CD4-positive, alpha-beta T cell treated with Interleukin-1 beta for 1 hour (primary cell): ENCODE measurements at places on chromosomes 3 and 15.

- DNase-seq: no peak
Measured at GRCh38 chr3:99646107-99646435, 7.7 kb downstream of the COL8A1 start.

GRCh38 chr15:59205839-59206622 lies 612 bp upstream of the LDHAL6B start:
- DNase-seq: no peak

DNA sequence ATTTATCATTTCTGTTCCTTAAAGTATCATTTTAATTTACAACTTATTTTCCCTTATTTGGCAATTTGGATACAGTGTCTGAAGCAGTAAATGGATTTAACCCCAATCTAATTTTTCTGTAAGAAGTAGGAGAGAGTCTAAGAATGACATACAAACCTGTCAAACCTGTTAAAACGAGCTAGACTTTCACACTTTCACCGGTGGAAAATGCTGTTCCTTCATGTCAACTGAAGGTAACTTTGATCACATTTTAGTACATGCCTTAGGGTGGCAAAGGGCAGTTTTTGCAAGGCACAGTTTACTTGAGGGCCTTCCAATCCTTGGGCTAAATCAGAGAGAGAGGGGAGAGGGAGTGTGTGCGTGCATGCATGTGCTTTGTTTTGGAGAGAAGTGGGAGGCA lies 221.4 kb downstream of the THSD4 start:
- no peak for DNase-seq

GRCh38 chr3:34483311-34483887 lies 685.0 kb downstream of the PDCD6IP start:
- DNase-seq: no peak

- no peak for DNase-seq
Measured at GRCh38 chr3:121661376-121661775, 673 bp upstream of the HCLS1 start.

GRCh38 chr3:54188176-54188791 lies 65.9 kb downstream of the CACNA2D3 start:
- no peak for DNase-seq

DNA sequence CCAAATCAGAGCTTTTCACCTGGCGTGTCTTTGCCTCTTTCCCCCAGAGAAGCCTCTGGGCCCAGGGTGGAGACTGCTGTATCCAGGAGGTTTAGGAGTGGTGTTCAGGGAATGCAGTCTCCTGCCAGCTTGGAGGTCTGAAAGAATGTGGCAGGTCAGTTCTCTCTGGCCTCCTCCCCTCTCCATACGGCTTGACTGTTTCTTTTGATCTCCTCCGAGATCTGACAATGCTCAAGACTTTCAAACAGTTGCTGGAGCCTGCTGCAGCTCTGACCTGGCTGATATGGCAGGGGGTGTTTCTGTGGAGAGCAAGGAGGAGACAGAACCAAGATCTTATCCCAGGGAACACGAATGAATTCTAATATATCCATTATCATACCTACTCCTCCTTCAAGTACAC lies 24.7 kb upstream of the TM4SF4 start:
- DNase-seq: no peak

DNA sequence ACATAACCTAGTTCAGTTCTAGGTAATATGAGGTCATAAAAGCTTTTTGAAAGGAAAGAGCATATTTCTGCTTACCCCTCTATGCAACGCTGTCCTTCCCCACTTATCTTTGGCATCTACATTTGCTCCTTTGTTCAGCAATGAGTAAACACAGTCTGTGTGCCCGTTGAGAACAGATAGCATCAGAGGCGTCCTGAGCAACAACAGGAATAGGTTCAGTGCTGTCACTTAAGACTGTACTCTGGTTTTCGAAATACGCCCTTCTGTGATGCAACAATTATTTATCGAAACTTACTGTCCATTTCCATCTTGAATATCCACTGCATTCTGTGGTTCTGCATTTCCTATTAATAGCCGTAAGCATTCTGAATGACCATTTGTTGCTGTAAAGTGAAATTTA lies 84.4 kb downstream of the BTD start:
- peak; percentile 16 for DNase-seq

DNA sequence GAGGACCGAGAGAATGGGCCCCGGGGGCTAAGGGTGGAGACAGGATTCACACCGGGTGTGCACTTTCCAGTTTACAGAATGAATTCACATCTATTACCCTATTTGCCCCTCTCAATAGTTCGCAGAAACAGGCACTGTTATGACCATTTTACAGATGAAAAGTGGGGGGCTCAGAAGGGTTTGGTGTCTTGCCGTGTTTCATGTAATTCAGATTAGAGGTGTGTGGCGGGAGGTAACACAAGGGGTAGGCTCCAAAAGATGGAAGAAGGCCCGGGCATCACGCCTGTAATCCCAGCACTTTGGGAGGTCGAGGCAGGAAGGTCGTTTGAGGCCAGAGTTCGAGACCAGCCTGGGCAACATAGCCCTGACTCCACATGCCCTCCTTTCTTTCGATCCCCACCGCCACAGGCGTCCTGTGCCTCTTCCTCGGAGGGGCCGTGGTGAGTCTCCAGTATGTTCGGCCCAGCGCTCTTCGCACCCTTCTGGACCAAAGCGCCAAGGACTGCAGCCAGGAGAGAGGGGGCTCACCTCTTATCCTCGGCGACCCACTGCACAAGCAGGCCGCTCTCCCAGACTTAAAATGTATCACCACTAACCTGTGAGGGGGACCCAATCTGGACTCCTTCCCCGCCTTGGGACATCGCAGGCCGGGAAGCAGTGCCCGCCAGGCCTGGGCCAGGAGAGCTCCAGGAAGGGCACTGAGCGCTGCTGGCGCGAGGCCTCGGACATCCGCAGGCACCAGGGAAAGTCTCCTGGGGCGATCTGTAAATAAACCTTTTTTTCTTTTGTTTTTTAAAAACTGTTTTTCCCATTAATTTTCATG lies 3.4 kb downstream of the DUOXA2 start:
- DNase-seq: no peak

GRCh38 chr15:88902846-88903245 lies 7.5 kb upstream of the HAPLN3 start:
- no peak for DNase-seq

DNA sequence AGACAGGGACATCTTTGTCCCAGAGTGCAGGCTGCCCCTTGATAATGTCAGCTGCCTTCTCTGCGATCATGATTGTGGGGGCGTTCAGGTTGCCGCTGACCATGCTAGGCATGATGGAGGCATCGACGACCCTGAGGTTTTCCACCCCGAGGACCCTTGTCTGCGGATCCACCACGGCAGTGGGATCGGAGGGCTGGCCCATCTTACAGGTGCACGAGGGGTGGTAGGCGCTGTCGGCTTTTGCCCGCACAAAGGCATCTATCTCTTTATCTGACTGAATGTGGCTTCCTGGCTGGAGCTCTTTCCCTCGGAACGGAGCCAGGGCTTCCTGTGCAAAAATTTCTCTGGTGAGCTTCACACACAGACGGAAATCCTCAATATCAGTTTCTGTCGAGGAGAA lies 28.4 kb downstream of the CHDH start:
- no peak for DNase-seq

- no peak for DNase-seq
Measured at GRCh38 chr3:133924041-133924440, 28.4 kb upstream of the RAB6B start.

DNA sequence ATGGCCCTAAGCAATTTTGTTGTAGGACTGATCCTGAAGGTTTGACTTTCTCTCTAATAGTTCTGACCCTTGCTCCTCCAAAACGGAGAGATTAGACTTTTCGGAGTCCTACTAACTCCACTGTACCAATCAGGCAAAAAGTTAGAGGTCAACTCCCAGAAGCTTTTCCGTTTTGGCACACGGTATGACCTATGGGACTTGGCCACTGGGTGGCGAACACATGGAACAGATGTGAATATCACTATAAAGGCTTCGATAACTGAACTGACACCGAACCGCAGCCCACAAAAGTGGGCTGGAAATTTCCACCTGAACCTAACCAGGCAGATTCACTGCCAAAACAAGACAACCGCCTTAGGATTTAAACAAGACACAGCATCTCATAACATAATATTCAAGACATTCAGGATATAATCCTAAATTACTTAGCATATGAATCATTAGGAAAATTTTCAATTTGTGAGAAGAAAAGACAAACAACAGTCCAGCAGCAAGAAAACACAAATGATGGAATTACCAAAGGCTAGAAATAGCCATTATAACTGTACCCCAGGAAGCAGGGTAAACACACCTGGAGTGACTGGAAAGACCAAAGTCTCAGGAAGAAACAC lies 12.2 kb upstream of the TM2D3 start:
- no peak for DNase-seq

DNA sequence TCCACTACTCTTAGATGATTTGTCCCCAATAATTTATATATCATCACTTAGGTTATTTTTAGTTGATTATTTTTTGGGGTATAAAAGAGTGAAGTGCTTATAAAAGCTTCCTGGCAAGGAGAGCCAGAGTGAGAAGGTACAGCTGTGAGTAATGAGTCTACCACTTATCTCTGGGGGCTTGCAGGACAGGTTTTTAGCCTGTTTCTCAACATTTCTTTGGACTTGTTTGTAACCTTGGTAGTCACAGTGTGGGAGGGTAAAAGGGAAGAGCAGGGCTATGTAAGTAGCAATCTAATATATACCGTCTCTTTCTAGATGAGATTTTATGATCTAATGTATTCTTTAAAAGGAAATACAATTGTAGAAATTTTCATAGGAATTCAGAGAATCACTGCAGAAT lies 321.3 kb upstream of the GOLIM4 start:
- no peak for DNase-seq

DNA sequence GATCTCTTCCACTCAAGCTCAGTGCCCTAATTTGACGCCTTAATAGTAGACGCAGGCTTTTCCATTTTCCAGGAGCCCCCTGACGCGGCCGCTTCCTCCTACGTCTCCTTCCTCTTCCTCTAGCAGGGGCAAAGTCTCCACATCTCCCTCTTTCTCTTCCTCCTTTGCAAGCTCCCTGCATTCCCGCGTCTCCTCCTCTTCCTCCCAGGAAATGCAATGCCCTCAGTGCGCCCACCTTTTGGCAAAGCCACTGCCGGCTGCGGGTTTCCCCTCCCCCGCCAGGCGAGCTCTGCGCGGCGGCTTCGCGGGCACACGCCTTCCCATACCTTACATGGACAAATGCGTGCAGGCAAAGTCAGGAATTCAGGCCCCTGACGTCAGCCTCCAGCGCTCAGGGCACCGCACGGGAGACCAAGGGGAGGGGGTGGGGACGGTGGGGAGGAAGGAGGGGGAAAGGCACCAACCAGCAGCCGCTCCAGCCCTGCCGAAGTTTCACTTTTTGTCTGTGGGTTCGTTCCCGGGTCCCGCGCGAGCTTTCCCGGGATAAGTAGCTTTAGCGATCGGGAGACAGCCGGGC lies 432 bp upstream of the LPP start:
- peak; percentile 48 for DNase-seq

DNA sequence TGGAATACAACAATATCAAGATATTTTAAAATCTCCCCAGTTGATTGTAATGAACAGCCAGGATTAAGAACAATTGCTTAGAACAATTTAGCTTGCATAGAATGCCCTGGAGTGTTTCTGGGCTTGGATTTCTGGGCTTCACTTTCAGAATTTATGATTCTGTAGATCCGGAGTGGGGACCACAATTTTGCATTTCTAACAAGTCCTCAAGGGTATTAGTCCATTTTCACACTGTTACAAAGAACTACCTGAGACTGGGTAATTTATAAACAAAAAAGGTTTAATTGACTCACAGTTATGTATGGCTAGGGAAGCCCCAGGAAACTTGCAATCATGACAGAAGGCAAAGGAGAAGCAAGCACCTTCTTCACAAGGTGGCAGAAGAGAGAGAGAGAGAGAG lies 54.3 kb upstream of the MYRIP start:
- no peak for DNase-seq

DNA sequence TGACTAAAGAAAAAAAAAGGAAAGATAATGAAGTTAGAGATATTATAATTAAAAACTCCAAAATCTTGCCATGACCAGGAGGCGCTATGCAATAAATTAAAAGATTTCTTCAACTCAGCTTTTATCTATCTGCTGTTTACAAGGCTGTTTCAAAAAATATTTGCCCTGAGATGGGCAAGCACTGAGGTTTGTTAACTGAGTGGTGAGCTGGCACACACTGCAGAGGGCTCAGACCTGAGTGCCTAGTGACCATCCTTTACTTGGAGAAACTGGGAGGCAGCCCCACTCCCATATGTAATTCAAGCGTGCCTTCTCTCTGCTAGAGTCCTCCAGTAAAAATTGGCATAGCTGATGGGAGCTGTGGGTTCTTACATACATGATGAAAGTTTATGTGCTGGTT lies 198.7 kb upstream of the TBC1D5 start:
- DNase-seq: no peak

- DNase-seq: no peak
Measured at GRCh38 chr3:14452740-14453710, 50.6 kb downstream of the SLC6A6 start.

DNA sequence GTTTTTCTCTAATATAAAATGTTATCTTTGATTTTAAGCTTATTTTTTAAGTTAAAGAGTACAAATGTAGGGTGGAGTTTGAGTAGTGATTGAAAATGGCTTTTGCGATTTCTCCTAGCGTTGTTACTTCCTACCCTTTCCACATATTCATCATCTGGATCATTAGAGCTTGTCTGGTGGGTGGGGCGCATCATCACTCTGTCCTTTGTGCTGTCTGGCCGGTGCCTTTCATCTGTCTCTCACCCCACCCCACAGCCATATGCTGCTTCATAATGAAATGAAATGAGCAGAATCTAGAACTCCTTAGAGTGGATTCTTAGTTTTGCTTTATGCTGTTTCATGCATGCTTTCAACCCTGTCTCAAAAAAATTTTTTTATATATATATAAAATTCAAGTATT lies 44.3 kb downstream of the ATP1B3 start:
- DNase-seq: no peak

- DNase-seq: no peak
Measured at GRCh38 chr3:64158334-64158733, 66.9 kb downstream of the PRICKLE2 start.

DNA sequence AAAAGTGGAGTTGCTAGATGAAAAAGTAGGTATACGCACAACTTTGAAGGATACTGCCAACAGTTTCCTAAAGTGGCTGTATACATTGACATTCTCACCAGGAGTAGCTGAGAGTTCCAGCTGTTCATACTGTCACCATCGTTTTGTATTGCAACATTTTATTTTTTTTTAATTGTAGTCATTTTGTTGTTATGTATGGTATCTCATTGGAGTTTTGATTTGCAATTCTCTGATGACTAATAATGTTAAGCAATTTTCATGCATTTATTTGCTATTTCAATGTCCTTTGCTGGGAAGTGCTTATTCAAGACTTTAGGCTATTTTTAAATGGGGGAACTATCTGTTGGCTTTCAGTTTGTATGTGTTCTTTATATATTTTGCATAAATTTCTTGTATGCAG lies 185.1 kb upstream of the TGFBR2 start:
- no peak for DNase-seq

DNA sequence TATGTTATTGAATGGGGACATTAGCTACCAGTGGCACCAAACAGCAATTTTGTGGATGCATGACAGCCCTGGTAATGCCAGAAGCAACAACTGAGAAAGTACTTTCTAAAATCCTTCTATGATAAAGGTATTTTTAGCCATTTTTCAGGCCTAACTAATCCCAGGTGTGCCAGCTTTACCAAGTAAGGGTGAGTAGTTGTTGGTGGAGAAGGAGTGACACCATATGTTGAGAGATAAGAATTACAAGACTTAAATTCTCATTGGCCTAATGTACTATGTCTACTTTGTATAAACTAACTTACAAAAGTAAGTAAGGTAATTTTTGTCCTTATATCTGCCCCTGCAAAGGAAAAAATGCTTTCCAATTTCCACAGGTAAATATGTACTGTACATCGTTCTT lies 4.1 kb upstream of the COX17 start:
- peak; percentile 36 for DNase-seq
